IMR-90 (cell line): ENCODE measurements at places on chromosomes 11 and 22.
A peak's percentile ranks its signal among the peaks of the same experiment; 100 is the strongest.

GRCh38 chr11:34468209-34468841, 29.6 kb downstream of the CAT start:
- DNase-seq, result peak; percentile 14

GRCh38 chr11:114132944-114133394, 73.5 kb downstream of the ZBTB16 start:
- no peak for DNase-seq

DNA sequence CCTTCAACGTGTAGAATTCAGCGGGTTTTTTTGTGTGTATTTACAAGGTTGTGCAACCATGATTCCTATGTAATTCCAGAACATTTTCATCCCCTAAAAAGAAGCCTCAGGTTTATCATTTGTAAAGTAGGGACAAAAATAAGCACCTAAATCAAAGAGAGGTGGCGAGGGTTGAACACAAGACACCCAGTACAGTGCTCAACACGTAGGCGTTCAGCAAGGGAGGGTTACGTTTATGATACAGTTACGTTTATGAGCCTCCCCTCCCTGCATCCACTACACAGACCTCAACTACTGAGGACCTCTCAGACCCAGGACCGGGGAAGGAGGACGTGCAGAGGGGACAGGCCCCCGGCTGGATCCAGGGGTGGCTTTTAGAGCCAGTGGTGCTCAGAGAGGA, 44.7 kb downstream of the FLRT1 start:
- no peak for DNase-seq

- no peak for DNase-seq
These were observed 2.8 kb downstream of the CRYAB start for GRCh38 chr11:111908639-111909305.

DNA sequence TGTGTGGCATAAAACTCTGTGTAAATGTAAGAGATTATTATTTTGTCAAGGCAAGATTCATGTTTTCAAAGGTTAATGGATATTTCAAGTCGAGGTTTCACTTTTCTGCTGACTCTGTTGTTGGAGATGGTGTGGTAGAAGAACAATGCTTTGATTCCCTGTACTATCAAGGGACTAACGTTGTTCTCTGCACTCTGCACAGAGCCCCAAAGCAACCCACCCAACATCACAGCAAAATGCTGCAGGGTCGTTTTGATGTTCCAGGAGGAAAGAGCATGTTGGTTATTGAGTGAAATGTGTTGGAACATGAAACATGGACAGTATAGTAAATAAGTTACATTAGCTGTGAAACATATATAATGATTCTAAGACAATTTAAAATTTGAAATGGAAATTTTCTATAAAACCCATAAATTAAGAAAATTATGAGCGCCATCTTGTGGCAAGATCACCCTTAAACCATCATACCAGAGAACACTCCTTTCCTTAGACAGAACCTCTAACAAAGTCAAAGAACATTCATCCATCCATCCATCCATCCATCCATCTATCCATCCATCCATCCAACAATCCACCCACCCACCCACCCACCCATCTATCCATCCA, 164.4 kb upstream of the ZBED5 start:
- peak; percentile 24 for DNase-seq

DNA sequence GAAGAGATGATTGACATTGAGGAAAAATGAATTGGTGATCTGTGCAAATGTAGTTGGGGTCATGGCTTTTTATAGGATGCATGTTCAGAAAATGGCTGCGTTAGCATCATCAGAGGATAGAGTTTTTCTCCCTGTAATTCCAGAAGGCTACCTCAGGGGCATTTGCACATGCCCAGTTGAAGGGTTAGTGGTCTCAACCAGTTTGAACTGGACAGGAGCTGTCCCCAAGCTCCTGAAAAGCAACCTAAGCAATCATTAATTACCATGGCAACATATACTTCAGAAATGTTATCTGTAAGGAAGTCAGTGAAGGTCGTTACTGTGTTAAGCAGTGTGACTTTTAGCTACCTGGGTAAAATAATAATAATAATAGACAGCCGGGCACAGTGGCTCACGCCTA, 29.3 kb downstream of the TUG1 start:
- DNase-seq, result no peak

DNA sequence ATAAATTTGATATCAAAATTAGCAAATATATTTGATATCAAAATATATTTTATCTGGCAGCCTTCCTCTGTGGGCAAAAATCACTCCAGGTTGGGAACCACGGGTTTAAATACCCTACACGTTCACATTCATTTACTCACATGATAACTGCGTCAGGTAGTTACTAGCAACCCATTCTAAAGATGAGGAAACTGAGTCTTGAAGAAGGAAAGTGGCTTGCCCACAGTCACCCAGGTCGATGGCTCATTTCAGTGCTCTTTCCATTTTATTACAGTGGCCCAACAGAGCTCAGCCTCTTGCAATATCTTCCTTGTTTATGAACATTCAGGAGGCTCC, 19.2 kb upstream of the CDON start:
- DNase-seq, result no peak

DNA sequence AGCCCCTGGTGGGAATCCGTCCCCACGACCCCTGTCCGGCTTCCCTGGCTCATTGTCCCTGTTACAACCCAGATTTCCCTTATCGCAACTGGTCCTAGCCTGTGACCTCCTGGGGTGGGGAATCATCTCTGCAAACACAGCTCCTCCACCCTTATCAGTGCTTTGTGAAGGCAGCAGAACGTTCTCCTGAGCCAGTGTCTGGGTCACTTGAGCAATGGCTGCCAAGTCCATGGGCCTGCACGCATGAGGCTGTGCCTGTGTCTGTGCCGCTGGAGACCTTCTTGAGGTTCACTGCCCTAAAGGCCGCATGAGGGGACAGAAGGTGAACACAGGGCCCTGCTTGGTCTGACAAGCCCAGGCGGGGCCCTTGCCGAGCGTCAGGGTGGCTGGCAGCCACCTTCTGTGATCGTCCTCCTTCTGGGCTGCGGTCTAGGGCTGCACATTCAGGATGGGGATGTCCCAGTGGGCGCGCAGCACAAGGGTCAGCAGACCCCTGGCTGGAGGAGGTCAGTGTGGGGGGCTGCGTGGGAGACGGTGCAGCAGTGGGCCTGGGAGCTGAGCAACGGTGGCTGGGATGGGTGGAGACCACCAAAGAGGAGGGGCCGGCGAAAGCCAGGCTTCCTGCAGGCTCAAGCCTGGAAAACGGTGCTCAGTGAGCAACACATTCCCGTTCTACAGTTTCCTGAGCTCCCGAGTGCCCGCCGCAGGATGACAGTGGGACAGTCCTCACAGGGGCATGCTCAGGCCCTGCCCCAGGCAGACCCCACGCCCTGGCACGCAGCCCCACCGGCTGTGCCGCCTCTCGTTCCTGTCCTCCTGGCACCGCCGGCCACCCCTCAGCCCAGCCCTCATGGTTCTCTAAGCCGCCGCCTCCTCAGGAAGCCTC, 74.1 kb downstream of the CDKN1C start:
- DNase-seq, result no peak

DNA sequence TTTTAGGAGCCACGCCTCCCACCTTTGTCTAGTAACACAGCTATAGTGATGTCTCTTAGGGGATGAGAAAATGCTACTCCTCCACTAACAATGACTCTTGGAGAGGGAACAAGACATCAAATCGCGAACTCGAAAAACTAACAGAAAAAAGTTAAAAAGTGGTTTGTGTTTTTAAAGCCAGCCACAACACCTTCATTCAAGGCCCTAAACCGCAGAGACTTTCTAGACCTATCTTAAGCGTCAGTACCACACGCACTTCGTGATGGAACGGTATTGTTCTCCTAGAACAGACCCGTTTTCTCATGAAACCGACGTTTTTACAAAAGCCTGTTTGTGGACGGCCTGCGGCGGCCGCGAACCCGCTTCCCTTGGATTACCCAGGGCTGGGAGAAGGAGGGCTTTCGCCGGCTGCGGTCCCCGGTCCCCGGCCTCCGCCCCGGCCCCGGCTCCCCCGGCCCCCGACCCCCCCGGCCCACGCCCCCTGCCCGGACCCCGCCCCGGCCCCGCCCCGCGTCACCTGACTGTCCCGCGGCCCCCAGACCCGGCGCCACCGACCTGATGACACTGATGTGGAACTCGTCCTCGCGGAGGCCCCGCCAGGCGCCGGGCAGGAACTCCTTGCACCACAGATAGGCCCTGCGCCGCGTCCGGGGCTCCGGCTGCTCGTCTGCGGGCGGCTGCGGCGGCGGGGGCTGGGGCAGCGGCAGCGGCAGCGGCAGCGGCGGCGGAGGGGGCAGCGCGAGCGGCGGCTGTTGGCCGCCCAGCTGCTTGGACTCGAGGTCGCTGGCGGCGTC, 718 bp downstream of the CHKA start:
- peak; percentile 26 for DNase-seq

GRCh38 chr11:121418625-121419114, 33.4 kb upstream of the SORL1 start:
- no peak for DNase-seq

DNA sequence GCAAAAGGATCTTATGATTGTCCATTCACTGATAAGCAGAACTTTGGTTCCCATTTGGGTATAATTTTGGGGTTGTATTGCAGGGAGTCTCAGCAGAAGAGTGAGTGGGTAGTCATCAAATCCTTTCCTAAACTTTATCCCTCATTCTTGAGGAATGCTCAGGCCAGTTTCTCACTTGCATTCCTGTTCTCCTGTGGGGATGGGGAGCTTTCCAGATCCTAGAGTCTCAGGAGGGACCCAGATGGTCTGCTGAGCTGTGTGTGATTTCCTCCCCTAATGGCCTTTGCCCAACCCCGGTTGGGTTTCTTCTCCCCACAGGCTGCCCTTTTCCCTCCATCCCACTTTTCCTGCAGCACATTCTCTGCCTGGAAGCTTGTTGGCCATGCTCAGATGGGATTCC, 79.9 kb downstream of the MIAT start:
- DNase-seq, result no peak

DNA sequence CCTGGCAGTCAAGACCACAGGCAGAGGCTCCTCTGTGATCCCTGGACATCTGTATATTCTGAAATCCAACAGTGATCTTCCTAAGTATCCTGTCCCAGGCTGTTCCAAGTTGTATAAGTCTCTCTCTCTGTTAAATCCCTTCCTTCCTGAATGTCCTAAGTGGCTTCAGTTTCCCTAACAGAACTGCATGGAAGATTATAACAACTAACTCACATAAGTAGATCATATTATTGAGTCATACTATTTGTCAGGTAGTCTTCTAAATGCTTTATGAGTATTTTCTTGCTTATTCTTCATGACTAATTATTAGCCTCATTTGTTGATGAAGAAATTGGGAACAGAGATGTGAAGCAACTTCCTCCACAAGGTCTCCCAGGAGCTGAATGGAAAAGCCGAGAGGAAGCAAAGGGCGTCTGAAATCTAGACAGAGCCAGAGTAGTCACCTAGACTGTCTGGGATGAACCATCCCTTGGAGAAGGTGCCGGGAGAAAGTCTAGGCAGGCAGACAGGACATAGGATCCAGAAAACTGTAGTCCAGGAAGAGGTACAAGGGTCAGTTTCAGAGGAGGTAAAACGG, 93.2 kb upstream of the FAT3 start:
- no peak for DNase-seq

- DNase-seq, result peak; percentile 85
These were observed 21.8 kb downstream of the NF2 start for GRCh38 chr22:29625090-29625825.

DNA sequence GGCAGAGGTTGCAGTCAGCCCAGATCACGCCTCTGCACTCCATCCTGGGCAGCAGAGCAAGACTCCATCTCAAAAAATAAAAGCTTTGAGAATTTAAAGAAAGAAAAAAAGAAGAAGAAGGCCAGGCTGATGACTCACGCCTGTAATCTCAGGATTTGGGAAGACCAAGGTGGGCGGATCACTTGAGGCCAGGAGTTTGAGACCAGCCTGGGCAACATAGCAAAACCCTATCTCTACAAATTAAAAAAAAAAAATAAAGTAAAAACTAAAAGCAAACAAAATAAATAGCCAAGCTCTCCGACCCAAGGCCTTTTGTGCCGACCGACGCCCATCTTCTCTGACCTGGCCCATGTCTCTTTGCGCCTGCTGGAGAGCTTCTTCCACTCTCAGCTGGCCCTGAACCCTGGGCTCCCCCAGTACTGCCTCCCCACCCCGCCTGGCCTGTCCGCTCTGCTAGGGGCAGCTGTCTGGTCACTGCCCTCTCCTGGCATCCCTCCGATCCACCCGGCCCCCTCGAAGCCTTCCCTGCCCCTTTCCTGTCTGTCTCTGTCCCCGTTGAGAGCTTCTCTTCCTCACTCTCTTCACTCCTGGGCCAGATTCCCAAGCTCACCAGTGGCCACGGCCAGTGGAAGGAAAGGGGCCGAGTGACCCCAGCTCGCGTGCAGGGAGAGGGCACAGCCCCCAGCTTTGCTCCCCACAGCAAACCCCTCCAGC, 4.8 kb upstream of the LSP1 start:
- DNase-seq, result no peak

DNA sequence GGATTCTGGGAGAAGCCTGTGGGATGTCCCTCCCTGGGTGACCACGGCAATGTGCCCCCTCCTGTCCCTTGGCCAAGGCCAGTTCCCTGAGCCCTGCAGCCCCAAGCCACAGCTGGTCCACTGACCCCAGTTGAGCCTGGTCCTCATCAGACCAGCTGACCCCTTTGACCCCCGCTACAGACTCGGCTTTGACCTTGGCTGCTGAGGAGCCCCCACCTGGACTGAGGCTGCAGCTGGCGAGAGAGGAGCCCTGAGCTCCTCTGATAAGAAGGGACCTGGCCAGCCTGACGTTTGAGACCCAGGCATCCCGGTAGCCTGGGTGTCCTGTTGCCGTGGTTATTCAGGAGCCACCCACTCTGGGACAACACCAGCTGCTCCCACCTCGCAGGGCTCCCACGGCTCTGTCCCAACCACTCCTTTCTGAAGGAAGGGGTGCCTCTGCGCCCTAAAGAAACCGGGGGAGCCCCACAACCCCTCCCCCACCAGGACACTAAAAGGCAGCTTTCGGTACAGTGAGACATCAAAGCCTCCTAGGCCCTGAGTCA, 3.0 kb downstream of the ASCL2 start:
- DNase-seq, result no peak

DNA sequence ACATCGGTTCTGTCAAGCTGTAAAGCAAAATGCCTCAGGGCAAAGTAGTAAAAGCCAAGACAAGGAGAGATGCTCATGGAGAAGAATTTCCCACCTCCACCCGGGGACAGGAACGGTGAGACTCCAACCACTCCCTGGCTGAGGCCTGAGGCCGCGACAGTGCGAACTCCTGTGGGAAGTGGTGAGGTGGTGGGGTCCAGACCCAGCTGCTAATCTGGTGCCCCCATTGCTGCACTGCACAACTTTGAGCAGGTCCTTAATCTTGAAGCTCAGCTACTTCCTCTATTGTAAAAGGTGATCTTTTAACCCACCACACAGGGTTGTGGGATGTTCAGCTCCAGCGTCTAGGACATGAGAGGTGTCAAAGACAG, 83.9 kb downstream of the ZC3H12C start:
- no peak for DNase-seq
